ENCODE measurements at places on chromosomes 11 and 22.

- DNase-seq: no peak
Measured at GRCh38 chr11:38593649-38594048, 1995.6 kb upstream of the RAG2 start.

DNA sequence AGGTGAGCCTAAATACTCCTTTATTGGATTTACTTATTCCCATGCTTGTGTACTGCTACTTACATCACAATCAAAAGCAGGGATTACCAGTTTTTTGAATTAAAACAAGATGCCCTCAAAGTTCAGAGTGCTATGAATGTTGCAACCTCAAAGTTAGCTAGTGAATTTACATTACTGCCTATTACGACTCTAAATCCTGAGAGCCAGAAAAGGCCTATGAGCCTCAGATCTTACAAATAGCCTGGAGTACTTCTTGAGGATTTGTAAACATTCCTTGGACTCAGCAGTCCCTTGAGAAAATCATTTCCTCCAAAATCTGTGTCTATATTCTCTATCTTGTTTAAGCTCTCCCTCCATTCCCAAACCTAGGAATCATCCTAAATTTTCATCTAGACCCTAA lies 25.5 kb downstream of the CHORDC1 start:
- no peak for DNase-seq

- DNase-seq: no peak
Measured at GRCh38 chr22:22753526-22754267, 109.3 kb downstream of the GGTLC2 start.

- DNase-seq: no peak
Measured at GRCh38 chr11:75767228-75767572, 1.4 kb upstream of the DGAT2 start.

GRCh38 chr11:21588754-21589153 lies 604.1 kb upstream of the ANO5 start:
- DNase-seq: no peak

DNA sequence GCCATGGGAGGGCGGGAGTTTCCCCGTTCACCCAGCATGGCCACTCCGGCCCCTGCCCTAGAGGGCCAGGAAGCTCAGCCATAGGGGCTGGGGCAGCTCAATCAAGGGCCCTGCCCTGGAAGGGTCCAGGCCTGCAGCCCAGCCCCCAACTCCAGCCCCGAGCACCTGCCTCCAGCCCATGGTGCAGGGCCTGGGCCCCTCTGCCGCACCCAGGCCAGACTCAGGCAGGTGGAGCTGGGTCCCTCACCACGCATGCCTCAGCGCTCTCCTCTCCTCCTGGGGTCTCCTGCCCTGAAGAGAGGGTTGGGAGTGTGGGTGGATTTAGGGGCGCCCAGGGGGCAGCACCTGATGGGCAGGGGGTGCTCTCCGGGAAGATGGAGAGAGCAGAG lies 13.1 kb downstream of the MLC1 start:
- no peak for DNase-seq

All from left lung (tissue), 14 donors.